Activated CD4-positive, alpha-beta T cell treated with anti-CD3 and anti-CD28 coated beads, Interleukin-2, amount 10 ng/mL, durations not matched to agents 7 days and 5 days (primary cell): ENCODE measurements at places on chromosomes 12 and 14.

DNA sequence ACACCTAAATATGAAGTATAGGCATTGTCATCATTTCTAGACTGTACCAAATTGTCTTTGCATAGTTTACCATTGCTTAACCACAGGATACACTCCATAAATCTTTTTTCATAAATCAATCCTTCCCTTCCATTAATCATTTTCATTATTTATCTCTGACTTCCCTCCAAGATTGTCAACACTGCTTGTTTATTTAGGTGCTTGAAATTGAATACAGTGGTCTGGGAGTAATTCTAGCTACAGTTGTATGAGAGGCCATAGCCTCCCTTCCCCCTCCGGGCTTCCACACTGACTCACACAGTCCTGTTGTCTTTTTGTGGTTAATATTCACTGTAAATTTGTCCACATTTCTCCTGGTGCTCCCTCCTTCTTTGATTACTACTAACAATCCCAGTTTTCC, 114.2 kb upstream of the ARID2 start:
- no peak for DNase-seq

- no peak for DNase-seq
Measured at GRCh38 chr12:5487076-5487475, 55.2 kb downstream of the NTF3 start.

GRCh38 chr12:32964981-32965585, 68.5 kb upstream of the PKP2 start:
- no peak for DNase-seq

DNA sequence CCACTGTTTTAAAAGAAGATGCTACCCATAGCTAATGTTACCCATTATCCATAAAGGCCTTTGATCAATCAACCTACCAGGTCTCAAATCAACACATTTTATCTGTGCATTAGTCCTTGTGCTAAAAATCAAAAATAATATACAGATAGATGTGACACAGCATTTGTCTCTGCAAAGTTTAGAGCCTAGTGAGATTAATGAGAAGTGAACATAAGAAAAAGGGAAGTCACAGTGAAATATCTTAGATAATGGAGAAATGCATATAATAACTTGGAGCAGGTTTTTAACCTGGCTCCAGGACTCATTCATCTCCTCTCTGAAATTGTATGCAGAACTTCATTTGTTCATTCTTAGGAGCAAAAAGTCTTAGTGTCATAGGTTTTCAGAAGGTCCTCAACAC, 7.2 kb downstream of the PDE3A start:
- no peak for DNase-seq
